H9 (cell line): ENCODE measurements at places on chromosomes 7 and 10.

DNA sequence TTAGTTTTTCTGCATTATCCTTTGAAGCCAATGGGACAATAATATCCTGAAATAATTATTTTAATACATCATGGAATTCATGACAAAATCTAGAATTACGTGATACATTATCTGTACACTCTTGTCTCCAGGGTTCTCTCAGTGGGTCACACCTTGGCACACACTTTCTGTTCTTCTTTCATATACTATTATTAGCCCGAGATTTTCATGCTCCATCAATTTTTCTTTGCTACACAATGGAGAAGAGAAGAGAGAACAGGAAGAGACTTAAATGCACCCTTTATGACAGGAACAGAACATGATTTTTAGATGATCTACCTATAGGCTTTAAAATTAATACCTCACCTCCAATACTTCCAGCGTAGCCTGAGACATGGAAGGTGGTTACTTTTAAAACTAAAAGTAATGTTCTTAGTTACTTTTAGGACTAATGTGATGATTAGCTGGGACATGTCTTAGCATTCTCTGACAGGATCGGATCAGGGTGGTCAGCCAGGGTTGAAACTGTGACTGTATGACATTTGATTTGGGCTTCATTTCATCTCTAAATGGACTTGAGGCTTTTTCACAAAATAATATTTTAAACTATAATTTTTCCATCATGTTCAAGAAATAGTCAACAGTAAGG lies 148.2 kb upstream of the WNT16 start:
- no peak for DNase-seq

GRCh38 chr10:113776553-113776952 lies 25.1 kb downstream of the PLEKHS1 start:
- no peak for DNase-seq

DNA sequence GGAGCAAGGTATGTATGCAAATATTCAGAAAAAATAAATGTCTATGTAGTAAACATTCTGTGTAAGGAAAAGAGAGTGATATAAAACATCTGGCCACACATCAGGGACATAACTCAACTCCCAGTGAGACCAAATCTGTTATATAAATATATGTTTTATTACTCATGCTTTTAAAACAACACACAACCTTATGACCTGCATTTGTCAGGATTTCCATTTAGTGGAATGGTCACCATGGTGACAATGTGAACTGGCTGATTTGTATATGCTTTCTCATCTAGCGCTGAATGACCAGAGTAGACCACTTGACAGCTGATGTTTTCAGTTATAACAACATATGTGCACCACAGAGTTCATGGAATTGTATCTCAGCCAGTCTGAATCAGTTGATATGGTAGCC lies 551.7 kb downstream of the HTR7 start:
- no peak for DNase-seq

GRCh38 chr7:30745261-30745941 lies 6.5 kb upstream of the INMT start:
- DNase-seq: no peak

- no peak for DNase-seq
These were observed 8.4 kb downstream of the ARHGAP21 start for GRCh38 chr10:24715246-24715769.

DNA sequence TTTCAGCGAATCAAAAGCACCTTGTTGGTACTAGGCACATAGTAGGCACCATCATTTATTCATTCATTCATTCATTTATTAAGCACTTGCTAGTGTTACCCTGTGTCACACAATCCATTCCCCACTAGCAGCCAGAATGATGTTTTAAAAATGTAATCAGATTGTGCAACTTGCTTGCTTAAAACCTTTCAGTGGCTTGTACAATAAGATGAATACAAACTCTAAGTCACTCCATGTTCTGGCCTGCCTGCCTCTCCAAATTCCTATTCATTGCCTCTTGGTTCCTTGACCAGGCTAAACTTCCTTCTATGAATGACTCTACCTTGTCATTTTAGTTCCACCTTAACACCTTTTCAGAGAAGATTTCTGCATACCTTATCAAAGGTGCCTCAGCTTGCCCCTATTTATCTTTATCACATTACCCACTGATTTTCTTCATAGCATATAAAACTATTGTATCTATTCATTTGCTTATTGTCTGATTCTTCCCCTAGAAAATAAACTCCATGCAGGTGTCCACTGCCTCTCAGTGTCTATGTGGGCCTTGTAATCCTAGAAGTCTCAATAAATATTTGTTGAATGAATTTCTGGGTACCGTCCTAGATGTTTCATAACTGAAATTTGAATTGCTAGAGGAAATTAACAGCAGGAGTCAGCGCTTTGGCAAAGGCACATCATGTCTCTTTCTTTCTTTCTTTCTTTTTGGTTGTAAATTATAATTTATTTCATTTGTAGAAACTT lies 169.5 kb downstream of the TMEM26 start:
- DNase-seq: no peak

DNA sequence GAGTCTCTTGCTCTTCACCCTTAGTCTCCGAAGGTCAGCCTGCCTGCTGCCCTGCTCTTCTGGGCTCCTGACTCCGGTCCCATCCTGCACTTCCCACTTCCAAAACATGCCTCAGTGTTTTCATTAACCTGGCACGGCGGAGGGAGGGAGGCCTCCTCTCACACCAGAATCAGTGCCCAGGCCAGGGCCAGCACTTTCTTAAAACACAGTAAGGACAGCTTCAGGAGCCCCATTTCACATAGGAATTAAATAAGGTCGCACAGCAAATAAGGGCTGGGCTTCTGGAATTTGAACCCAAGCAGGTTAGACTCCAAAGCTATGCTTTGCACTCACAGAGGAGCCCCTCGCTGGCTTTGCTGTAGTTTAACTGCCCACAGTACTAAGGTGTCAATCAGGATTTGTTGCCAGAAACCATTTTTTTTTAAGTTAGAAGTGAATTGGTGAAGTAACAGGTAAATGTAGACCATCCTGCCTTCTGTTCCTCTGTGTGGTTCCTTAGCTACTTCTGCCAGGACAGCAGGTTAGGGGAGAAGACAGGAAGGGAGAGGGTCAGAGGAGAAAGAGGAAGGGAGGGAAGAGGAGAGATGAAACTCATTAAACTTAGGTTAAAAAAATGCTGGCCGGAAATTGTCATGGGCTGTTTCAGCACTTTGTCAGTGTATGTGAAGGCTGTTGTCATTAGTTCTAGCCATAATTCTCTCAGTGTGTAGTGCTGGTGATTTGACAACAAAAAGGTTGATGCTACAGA lies 1.1 kb downstream of the RASSF4 start:
- peak; percentile 22 for DNase-seq

- DNase-seq: no peak
These were observed 1279.1 kb upstream of the SORCS1 start for GRCh38 chr10:108443636-108444035.

DNA sequence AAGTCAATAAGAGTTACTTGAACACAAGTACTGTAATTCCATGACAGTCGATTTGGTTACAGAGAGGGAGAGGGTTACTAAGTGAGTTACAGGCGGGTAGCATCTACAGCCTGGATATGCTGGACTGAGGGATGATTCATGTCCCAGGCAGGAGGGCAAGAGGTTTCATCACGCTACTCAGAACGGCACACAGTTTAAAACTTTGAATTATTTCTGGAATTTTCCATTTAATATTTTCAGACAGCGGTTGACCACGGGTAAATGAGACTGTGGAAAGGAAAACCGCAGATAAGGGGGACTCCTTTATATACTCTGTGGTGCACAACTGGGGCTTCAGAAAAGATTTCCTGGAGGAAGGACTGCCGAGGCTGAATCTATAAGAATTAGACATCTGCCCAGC lies 25.7 kb upstream of the LRRC4 start:
- no peak for DNase-seq

DNA sequence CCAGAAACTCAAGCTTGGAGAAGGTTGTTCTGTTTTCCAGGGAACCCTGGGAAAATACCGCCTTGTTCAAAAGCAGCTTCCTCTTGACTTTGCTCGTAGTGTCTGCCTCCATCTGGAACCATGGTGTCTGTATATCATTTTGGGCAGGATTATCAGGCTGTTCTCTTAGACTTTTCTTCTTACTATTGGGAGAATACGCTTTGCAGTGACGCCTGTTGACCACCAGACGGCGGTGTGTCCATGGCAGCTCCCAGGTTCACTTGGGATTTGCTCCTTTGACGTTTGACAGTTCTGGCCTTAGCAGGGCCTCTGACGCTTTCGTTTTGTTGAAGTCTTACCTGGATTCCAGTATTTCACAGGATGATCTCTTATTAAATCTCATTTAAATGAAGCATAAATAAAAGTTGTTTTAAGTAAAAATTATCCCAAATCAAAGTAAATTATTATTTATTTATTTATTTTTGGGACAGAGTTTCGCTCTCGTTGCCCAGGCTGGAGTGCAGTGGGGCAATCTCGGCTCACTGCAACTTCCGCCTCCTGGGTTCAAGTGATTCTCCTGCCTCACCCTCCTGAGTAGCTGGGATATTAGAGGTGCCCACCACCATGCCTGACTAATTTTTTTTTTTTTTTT lies 41.8 kb upstream of the GJD4 start:
- DNase-seq: peak; percentile 71

GRCh38 chr7:37594602-37595001 lies 89.0 kb upstream of the GPR141 start:
- no peak for DNase-seq

- DNase-seq: no peak
These were observed 141.7 kb downstream of the PCLO start for GRCh38 chr7:83021032-83021431.

- no peak for DNase-seq
These were observed 38.5 kb downstream of the ZNF438 start for GRCh38 chr10:30993155-30993554.

DNA sequence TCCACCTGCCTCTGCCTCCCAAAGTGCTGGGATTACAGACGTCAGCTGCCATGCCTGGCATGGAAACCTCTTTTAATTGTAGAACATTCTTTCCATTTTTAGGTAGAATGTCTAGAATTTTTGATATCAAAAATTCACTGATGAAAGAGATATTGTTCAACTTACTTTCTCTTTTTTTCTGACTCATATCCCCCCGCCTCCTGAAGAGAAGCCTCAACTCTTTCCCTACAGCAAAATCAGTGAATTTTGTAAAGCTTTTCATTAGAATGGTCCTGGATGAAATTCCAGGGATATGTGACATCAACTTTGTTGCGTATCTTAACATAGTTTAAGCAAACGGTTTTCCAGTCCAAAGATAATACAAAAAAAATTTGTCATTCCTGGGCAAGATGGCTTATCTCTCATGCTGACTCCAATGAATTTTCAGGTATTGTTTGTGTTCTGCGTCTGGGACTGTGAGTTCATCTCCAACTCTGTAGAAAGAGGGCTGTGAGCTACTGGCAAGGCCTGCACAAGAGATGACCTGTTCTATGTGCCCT lies 256.8 kb downstream of the BMPER start:
- no peak for DNase-seq

DNA sequence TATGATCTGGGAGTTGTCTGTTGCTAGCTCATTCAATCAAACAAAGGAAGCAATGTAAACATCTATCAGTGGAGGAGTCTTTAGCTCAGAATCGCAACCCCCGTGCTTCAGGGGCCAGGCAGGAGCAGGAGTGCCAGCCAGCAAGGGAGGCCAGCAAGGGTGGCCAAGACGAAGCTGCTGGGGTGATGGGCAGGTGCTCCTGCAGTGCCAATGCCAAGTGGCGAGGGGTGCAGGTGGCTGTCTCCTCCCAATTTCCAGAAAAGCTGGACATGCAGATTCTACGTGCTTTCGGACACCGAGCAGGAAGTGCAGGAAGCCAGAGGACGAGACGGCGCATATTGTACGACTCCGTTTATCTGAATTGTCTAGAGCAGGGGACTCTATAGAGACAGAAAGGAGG lies 48.1 kb upstream of the EBF3 start:
- no peak for DNase-seq

- DNase-seq: no peak
These were observed 15.0 kb downstream of the PTN start for GRCh38 chr7:137328373-137329120.

DNA sequence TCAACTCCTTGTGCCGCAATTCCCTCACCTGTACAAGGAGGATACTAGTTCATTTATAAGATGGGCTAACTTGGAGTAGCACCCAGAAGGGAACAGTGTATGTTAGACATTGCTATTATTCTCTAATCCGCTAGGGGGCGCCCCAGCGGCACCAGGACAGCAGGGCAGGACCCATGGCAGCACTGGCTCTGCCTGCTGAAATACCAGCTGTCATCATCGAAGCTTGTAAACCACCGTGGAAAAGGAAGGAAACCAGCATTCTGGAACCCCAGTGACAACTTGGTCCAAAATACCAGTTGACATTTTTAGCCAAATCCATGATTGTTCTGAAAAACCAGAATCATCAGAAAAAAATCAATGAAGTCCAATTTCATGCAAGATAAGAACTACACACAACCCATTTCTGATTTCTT lies 134.4 kb downstream of the ITGA8 start:
- DNase-seq: peak; percentile 78

DNA sequence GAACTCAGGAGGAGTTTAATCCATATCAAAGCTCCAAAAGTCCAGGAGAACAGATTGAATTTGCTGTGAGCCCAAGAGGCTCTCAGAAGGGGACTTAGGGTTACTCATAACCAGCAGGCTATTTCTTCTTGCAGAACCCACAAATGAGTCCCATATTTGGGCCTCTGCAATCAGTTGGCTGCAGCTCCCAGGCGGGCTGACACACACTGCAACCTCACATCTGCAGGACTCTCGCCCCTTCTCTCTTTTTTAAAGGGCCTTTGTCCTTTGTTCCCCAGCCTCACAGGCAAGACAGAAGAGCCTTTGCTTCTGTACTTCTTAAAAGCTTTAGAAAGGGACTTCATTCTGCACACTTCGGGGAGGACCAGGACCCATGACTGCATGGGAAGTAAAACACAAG lies 26.7 kb downstream of the CREB3L2 start:
- no peak for DNase-seq

DNA sequence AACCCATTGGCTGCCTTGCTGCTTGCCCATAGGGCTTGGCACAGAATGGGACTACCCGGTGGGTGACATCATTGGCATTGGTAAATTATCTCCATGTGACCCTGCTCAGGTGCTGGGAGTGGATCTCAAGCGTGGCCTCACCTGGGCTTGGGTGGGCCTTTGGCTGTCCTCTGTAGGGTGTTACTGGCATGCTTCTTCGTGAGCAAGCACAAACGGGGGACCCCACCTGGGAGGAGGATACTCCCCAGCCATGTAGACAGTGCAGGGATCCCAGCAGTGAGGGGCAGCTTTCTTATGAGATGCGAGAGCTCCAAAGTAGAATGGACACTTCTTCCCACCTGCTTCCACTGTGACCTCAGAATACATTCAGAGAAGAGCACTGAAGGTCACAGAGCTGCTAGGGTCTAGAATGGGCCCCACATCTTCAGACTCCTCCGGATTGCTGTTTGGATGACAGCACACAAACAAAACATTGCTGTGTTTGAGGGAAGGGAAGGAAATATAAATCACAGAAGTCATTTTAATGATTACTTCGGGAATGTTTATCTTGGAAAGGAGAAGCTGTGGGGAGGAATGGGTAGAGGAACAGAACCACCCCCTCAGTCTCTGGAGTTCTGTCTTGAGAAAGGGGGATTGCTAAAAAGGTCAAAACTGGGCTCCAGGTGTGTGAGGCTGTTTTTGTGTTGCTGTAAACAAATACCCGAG lies 75.9 kb downstream of the SH2D4B start:
- DNase-seq: no peak

GRCh38 chr10:11165591-11166543 lies 148.2 kb downstream of the CELF2 start:
- DNase-seq: peak; percentile 70

GRCh38 chr7:6096581-6096980 lies 65.4 kb downstream of the ANKRD61 start:
- no peak for DNase-seq
